ENCODE measurements at places on chromosomes 11 and 22.

- DNase-seq, result no peak
Measured at GRCh38 chr11:93267383-93267782, 63.2 kb upstream of the DEUP1 start.

- DNase-seq, result no peak
Measured at GRCh38 chr22:27019827-27020226, 362.4 kb downstream of the MIAT start.

DNA sequence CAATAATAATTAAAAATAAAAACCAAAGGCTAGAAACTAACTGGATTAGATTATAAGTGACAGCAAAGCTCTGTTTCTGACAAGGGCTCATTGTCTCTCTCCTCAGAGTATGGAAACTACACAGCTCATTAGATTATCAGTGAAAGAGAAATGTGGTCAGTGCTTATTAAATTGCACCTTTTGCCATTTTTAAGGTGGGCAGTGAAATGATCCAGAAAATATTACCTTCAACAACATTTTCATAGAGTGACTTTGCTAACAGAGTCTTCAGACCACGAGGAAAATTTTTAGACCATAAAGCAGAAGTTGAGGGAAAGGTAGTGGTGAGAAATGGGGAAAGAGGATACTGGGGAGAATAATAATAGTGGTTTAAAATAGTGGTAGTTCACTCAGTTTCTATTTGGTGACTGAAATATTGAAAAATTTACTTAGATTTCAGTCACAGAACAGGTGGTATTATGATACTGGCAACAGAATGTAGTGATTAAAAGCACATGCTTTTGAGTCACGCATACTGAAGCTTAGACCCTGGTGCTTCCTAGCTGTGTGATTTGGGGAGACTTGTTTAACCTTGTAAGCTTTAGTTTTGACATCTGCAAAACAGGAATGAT is 684.0 kb upstream of the CCDC90B start:
- no peak for DNase-seq

DNA sequence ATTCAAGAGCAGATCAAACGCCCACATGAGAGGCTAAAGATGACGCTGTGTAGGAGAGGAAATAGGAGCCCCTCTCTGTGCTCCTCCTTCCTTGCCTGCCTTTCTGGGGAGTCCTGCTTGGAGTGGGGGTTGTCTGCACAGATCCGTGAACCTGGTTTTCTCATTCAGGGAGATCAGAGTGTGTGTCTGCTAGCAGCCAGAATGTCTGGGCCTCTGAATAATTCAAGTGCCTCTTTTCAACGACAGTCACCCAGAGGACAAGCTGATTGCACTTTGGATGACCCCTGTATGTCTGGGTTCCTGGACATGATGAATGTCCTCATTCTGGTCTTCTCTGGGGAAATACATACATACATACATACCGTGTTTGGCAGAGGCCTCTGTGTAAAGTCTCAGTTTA is 592.5 kb upstream of the B3GAT1 start:
- DNase-seq, result no peak

DNA sequence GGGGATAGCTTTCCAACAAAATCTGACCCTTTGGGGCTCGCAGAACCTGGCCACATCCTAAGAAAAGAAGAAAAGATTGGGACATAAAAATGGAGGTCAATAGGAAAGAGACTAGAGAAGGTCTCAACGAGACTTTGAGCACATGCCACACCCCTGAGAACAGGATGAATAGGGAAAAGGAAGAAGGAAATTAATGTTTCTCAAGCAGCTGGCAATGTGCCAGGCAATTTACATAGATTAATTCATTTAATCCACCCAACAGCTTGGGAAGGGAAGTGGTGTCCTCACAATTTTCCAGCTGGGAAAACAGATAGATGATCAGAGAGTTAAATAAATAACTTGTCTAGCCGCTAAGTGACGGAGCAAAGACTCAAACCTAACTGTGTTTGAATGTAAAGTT is 50.7 kb downstream of the PAMR1 start:
- no peak for DNase-seq

- no peak for DNase-seq
Measured at GRCh38 chr22:20787223-20787622, 13.3 kb downstream of the SERPIND1 start.

DNA sequence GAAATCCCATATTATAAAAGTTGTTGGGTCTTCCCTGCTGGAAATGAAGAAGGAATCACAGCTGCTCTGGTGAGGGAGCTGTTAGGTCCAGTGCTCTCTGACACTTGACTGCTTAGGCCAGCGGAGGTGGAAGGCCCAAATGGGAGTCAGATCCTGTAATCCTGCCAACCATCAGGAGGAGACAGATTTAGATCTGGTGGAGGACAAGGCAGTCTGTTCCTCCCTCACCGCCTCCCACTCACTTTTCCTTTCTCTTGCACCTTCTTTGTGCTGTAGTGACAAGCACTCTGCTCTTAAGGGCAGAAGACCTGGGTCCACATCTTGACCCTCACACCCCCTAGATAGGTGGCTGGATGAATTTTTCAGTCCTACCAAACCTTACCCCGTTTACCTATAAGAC is 59.7 kb upstream of the CHST1 start:
- no peak for DNase-seq

GRCh38 chr11:535210-535518 is 212 bp downstream of the HRAS start:
- no peak for DNase-seq

GRCh38 chr11:108496643-108497256 is 1.4 kb downstream of the POGLUT3 start:
- DNase-seq, result no peak

DNA sequence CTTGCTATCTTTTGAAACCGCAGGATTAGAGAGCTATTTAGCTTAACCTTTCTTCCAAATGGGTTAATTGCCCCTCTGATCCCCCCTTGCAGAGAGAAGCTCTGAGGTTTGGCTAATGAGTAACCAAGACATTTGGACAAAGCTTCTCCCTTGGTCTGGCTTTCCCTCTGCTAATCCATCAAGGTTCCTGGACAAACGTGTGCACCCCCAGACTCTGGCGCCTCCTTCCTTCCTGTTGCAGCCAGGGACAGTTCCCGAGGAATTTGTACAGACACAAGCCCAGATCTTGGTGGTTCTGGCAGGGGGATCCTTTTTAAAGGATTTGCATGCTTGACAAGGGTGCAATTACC is 1.6 kb downstream of the KIAA1671 start:
- no peak for DNase-seq

DNA sequence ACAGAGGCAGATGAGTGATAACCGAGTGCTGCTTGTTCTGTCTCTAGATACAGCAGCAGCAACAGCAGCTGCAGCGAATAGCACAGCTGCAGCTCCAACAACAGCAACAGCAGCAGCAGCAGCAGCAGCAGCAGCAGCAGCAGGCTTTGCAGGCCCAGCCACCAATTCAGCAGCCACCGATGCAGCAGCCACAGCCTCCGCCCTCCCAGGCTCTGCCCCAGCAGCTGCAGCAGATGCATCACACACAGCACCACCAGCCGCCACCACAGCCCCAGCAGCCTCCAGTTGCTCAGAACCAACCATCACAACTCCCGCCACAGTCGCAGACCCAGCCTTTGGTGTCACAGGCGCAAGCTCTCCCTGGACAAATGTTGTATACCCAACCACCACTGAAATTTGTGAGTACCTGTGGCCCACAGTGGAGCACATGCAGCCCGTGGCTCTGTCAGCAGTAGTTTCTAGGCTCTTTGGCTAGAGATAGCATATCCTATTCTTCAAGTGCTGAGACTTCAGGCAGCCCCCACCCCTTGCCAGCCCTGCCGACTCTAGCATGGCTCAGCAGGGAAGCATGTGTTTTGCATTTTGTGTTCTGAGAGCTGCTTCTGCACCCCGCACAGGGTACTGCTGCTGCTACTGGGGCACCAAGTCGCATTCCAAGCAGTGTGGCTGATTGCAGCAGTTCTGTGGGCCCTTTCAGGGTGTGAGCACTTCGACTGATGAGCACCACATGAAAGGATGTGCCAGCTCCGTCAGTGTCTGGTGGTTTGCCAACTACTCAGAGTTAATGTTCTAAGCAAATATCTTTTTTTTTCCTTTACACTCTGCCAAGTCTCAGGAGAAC is 59.2 kb downstream of the MED15 start:
- no peak for DNase-seq

DNA sequence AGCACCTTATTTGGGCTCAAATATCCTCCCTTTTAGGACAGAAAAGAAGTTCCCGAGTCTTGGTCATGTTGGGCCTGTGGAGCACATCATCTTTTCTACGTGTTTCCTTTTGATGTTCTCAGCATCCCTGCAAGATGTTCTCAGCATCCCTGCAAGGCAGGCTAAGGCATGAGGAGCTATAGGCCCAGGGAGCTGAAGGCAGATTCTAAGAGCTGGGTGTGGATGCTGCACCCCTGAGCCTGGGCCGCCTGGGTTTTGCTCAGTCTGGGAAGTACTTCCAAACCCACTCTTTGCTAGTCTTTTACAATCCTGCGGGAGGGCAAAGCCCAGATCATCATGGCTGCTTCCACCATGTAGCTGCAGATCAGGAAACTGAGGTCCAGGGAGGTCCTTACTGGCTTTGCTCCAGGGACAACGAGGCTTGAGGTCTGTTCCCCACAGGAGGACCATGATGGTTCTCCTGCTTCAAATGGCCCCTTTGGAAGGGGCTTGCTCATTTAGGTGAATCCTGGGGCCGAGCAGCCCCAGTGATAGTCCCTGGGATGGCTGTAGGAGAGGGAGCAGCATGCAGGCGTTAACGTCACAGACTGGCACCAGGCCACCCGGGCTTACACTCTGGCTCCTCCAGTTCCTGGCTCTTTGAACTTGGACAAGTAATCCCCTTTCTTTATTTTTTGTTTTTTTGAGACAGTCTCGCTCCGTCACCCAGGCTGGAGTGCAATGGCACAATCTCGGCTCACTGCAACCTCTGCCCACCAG is 10.6 kb downstream of the LRRC75B start:
- no peak for DNase-seq

- DNase-seq, result no peak
Measured at GRCh38 chr22:26134654-26135330, 34.5 kb upstream of the SEZ6L start.

DNA sequence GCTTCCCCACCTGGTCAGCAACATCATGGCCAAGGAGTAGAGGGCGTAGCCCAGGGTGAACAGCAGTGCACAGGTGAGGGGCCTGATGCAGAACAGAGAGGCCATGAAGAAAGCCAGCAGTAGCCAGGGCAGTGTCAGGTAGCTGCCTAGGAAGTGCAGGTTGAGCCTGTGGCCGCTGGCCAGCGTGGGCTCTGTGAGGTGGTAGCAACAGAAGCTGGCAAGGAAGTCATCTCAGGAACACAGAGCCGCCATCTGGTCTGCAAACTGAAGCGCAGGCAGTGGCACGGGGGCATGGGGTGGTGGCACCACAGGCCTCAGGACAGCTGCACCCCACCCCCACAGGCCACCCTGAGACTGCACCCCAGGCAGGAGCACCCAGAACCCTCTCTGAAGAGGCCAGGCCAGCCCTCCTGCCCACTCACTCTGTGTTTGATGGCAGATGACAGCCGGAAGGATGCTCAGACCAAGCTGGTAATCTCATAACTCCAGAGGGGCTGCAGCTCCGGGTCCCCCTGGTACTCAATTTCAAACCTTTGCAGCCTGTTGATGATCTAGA is 95.3 kb downstream of the MED15 start:
- no peak for DNase-seq

DNA sequence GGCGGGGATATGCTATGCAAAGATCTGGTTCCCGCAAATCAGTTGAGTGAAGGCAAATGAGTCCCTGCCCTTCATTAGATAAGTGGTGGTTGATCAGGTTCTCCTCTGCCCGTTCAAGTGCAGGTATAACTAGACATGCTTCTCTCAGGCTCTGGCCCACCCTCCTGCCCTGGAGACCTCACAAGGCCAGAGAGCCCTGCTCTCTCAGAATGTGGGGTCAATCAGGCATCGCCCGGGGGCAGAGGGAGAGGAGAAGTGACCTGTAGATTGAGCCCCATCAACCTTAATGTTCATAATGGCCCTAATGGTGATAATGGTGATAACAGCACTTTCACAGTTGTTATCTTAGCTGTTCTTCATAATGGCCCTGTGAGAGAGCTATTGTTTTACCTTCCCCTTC is 224.3 kb downstream of the DSCAML1 start:
- no peak for DNase-seq

DNA sequence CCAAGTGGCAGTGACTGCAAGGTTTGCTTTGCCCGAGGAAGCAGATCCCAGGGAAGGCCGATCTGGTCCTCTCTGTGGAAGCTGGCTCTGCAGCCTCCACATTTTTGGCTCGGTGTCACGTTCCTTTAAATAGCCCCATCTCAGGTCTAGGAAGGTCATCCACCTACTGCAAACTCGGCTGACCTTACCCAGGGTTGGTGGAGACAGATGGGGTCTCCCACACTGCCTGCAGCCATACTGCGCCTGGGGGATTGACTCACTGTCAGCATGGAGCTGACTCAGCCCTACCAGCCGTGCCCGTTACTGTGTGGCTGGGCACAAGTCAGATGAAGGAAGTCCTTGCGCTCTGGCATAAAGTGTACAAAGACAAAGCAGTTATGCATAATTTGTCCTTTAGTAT is 16.9 kb downstream of the CDPF1 start:
- peak; percentile 49 for DNase-seq

DNA sequence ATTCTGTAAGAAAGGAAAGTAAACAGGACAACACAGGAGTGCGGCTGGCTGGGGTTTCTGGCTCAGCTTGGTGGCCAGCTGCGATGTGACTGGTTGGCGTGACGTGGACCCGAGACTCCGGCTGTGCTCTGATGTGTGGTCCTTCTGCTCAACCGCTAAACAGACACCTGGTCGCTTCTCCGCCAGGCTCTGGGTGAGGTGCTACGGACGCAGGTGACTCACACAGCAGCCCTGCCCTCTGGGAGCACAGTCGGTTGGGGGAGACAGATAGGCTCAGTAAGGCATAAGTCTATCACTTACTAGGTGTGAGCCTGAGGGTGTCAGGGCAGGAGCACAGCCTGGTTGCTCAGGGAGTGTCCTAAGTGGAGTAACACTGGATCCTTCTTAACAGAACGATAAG is 8.2 kb downstream of the RTL6 start:
- DNase-seq, result no peak

- DNase-seq, result peak; percentile 93
Measured at GRCh38 chr11:117796872-117797529, at the start of gene DSCAML1. Gene DSCAML1 (minus strand): TSS chr11:117797216. CDS start chr11:117797079, 137 bp downstream.

DNA sequence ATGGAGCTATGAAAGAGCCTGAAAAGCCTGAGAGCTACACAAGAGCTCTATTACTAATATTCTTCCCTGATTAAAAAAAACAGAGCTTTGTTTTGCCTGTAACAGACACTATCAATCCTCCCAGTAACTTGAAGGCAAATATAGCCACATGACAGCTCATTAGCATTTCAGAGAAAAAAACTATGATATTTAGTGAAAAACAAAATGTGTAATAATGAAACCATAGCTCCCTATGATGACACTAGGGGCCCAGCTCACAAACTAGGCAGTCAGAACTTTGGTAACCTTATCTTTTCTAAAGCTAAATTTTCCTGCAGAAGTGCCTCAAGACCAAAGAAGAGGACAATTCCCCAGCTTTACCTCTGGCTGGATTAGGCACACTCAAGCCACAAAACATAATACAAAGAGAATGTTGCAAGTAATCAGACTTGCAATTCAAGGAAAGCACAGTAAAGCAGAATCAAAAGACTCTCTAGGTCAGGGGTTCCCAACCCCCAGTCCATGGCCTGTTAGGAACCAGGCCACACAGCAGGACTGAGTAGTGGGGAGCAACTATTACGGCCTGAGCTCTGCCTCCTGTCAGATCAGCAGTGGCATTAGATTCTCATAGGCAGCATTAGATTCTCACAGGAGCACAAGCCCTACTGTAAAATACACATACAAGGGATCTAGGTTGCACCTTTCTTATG is 53.3 kb downstream of the MRTFA start:
- no peak for DNase-seq
